ENCODE measurements at places on chromosomes 13 and 19. TPM values are rescaled to one million over a fixed set of nuclear protein-coding genes. Genes with fewer than 3 reads are reported as not detected.

ZIC5 gene
- not detected for total RNA-seq

DHX34 gene
- 8.3 TPM for total RNA-seq

KLK3 gene
- not detected for total RNA-seq

ZNF534 gene
- not detected for total RNA-seq

ATP8A2 gene
- 1.3 TPM for total RNA-seq

C19orf85 gene
- total RNA-seq, result not detected

LRP3 gene
- 0.68 TPM for total RNA-seq

PPFIA3 gene
- total RNA-seq, result 10.4 TPM

GNG8 gene
- not detected for total RNA-seq

THSD8 gene
- total RNA-seq, result not detected

IL11 gene
- 8.4 TPM for total RNA-seq

ZNF324B gene
- 9.3 TPM for total RNA-seq

ZNF14 gene
- total RNA-seq, result 4.9 TPM

GJB6 gene
- total RNA-seq, result not detected

CLDND2 gene
- 1.2 TPM for total RNA-seq

POLR2I gene
- total RNA-seq, result 137 TPM

DNA sequence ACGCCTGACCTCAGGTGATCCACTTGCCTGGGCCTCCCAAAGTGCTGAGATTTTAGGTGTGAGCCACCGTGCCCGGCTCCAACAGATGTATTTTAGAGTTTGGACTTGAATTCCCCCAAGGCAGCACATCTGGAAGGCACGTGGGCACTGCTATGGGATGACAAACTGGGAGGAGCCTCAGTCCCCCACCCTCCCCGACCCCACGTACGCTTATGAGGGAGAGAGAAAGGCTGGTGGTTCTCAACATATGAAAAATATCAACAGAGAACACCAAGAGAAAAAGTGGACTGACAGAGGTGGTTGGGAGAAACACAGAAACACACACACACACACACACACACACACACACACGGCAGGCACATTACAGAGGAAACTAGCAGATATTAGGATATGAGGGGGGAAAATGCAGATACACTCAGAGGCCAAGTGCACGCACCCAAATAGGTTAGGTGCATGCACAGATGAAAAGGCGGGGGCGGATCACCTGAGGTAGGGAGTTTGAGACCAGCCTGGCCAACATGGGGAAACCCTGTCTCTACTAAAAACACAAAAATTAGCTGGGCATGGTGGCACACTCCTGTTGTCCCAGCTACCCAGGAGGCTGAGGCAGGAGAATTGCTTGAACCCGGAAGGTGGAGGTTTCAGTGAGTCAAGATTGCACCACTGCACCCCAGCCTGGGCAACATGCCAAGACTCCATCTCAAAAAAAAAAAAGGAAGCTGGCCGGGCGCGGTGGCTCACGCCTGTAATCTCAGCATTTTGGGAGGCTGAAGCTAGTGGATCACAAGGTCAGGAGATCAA, 3.2 kb downstream of the STX10 start:
- DNase-seq, result peak; percentile 60

DNA sequence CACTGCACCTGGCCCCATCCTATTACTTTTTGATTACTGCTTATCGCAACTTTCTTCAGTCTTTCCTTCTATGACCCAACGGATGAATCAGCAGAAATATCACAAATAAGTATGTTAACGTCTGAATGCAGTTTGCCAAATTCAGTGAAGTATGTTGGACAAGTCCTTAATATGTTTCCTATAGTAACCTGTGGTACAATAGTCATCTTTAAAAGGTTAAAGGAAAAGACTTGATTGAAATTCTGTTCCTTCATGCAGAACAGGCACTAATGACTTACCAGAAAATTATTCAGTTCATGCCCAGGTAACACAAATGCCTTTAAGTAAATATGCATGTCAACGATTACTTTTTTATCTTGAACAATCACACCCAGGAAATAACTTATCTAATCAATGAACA, 242.6 kb downstream of the KCTD12 start:
- no peak for DNase-seq

GRCh38 chr13:48158915-48159314, 64.0 kb upstream of the MED4 start:
- no peak for DNase-seq

- DNase-seq, result no peak
Observed at GRCh38 chr19:3263866-3264265, 39.4 kb downstream of the CELF5 start.

- DNase-seq, result no peak
Observed at GRCh38 chr13:73991884-73992283, 142.3 kb downstream of the KLF12 start.

DNA sequence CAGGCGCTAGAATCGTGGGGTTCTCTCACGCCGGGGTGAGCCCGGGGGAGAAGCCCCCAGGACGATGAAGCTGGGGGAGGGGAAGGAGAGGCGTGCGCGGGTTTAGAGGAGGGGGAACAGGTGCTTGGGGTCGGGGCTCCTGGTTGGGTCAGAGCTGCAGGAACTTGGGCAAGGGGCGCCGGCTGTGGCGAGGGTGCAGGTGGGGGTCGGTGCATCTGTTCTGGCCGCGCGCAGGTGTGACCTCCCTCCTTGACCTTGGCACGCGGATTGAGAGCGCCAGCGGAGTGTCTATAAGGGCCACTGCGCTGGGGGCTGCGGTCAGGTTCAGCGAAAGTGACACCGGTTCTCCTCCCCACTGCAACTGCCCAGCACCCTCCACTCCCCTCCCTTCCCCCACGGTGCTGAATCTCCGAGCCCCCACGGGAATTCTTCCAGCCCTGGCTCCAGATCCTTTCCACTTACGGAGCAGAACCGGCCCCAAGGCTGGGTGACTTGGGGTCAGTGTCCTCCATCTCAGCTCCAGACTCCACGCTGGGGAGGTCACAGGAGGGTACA, 618 bp downstream of the TMEM38A start:
- no peak for DNase-seq

DNA sequence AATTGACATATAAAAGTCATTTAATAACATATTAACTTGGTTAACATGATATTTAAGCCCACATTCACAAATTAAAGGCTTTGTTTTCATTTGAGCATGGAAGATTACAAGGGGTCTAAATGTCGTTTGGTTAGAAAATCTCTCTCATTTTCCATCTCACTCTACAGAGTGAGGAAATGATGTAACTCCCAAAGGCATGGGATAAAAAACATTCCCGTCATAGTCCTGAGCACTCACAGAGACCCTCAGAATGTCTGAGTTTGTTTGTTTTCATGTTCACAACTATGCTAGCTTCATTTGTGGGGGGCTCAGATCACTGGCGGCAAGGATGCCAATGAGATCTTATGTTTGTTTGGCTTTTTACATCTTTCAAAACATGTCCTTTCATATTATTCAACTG, 307.5 kb downstream of the TBC1D4 start:
- no peak for DNase-seq

- peak; percentile 54 for DNase-seq
Observed at GRCh38 chr19:40663695-40664692, 26.5 kb downstream of the NUMBL start.

GRCh38 chr19:42422092-42422900, 4.9 kb downstream of the LIPE start:
- no peak for DNase-seq

- peak; percentile 68 for DNase-seq
Observed at GRCh38 chr19:1248786-1249297, 459 bp downstream of the MIDN start.

DNA sequence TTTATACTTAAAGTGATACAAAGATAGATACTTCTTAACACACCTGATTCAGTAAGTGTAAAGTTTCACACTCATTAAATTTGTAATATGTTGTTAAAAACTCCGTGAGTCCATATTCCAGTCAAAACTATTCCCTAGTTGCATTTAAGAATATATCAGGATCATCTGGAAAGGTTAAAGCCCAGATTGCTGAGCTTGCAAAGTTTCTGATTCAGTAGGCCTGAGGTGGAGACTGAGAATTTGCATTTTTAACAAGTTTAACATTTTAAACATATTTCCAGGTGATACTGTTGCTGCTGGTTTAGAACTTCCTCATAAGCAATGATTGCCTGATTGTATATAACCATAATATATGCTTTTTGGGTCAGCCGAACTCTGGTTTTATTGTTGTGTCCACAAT, 1998.6 kb upstream of the PCDH20 start:
- DNase-seq, result no peak

- no peak for DNase-seq
Observed at GRCh38 chr13:45875951-45876350, 24.4 kb upstream of the SIAH3 start.

- peak; percentile 50 for DNase-seq
Observed at GRCh38 chr13:40221460-40222201, 444.8 kb downstream of the FOXO1 start.

DNA sequence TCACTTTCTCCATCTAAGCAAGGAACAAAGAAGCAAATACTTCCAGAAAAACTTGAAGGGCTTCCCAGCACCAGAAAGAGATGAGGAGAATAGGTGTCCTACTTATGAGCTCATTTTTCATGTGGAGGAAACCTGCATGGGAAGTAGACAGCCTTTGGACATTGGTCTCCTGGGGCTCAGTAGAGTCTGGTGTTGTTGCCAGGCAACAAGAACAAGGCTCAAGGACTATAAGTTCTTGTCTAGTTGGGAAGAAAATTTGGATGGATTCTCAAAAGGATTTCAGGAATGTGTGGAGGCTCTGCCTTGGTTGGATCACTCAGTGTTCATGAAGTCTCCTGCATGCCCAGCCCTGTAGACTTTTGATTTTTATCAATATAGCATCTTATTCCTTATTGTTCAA, 84.5 kb downstream of the MBNL2 start:
- DNase-seq, result peak; percentile 31

- DNase-seq, result no peak
Observed at GRCh38 chr19:58003174-58003828, 681 bp upstream of the ZNF606 start.

DNA sequence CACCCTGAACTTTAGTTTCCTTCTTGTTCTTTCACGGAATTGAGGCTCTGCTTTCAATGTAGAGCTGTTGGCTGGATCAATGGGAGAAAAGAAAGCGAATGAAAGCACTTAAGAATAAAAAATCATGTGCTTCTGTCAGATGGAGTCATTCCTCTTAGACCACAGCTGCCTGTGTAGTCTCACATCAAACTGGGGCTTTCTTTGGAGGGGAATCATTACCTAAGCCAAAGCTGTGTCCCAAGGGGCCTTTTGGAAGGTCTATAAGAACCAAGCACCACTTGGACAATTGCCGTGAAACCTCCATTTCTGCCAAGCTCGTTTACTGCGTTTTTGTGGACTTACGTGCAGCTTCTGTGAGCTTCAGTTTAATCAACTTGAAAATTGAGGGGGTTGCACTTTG, 44.2 kb upstream of the RNF113B start:
- DNase-seq, result no peak

DNA sequence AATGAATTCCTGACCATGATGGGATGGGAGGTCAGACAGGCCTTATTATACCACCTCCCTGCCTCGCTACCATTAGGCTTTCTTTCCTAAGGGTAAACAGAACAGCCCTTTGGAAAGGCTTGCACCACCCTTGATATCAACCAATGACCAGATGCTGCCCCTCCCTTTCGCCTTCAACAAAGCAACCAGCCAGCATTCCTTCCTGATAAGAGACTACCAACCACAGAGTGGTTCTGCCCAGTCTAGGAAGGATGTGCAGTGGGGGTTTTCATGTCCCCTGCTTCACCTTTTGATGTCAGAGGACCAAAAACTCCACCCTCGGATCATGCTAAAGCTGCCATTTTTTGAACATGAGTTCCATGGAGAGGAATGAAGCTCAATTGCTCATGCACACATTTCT, 21.7 kb downstream of the TEX30 start:
- DNase-seq, result no peak

GRCh38 chr19:5877427-5877826, 7.1 kb upstream of the FUT5 start:
- no peak for DNase-seq

- no peak for DNase-seq
Observed at GRCh38 chr13:97249093-97249795, 27.1 kb downstream of the MBNL2 start.

DNA sequence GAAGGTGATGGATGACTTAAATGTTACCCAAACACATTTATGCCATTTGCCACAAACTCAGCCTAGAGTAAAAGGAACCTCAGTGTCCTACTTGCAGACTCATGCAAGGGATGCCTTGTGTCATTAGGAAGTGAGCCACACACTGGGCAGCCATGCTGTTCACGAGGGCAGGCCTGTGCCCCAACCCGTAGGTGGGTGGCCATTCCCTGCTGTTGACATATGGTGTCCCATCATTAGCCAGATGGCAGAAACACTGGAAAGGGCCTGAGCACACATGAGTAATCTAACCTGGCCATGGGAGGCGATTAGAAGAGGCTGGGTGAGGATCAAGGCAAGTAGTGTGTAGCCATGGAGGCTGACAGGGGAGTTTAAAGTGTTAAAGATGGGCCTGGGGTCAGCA, 9.7 kb upstream of the LRCH1 start:
- DNase-seq, result no peak

GRCh38 chr13:41148419-41149283, 16.0 kb upstream of the KBTBD6 start:
- no peak for DNase-seq

DNA sequence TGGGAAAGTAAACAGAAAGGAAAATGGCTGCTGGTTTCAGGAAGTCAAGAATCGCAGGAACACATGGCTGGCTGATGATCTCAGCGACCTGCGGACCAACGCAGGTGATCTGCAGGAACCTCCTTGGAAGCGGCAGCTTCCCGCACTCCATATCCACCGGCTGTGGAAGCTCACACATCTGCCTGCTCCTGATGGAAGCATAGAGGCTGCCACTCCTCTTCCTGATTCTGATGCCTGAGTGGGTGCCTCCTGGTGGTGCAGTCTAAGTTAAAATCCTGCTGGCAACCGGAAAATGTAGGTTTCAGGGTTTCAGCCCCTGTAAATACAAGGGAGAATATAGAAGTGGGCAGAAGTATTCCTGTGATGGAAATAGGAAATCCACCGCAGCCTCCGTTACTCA, 75.5 kb downstream of the TNFSF13B start:
- DNase-seq, result no peak

DNA sequence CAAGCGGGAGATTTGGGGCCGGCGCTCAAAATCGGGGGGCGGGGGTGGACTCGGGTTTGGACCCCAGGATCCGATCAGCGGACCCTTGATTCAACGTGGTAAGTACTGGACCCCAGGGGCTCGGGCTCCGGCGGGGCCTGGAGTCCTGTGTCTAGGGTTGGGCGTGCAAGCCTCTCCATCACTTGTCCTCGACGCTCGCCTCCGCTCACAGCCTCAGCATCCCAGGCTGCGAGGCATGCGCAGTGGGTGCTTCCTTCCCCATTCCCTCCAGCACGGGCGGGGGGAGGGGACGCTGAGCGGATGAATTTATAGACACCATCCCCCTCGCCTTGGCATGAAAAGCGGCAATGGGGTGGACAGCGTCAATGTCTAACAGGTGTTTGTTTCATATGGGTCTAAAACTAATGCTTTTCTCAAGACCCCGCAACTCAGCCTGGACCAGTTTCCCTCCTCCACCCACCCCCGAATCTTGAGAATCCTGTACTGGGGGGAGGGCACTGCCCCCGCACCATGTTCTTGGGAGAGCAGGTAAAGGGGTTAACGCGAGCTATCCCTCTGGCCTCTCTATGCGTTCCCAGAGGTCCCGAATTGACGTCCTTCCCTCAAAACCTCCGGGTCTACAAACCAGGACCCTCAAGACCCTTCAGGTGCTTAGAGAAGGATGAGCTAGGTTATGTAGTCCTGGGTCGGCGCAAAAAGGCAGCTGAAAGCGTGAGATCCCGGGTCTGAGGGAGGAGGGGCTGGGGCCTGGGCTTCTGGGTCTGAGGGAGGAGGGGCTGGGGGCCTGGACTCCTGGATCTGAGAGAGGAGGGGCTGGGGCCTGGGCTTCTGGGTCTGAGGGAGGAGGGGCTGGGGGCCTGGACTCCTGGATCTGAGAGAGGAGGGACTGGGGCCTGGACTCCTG, 579 bp downstream of the CPT1C start:
- peak; percentile 45 for DNase-seq

Measured in RPMI7951 (cell line).